Stimulated activated CD8-positive, alpha-beta memory T cell treated with anti-CD3 and anti-CD28 coated beads, Interleukin-2, amount 100 ng/mL, for 1 hour (primary cell): ENCODE measurements at places on chromosomes 4 and X.

DNA sequence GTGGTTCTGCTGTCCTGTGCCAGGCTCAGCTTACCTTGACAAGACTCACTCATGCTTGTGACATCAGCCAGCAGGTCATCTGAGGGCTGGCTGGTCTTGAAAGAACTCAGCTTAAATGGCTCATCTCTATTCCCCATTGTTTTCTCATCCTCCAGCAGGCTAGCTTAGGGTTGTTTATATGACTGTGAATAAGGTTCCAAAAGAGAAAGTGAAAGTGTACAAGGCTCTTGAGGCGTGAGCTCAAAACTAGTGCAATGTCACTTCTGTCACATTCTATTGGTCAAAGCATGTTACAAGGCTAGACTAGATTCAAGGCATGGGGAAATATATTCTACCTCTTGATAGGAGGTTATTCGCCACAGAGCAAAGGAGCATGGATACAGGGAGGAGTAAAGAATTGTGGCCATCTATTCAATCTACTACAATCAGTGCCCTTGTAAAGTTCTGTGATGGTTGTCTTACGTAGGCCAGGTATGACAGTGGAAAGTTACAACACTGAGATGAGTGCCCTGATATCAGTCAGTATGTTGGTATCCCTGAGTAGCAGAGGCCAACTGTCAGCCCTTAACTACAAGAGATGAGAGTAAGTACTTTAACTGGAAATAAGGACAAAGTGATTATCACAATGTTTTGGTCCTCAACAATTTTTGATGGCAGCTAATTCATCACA, 19.8 kb upstream of the TMLHE start:
- DNase-seq = no peak

- DNase-seq = no peak
Observed at GRCh38 chr4:10577508-10578426, 106.8 kb downstream of the CLNK start.

- DNase-seq = no peak
Observed at GRCh38 chrX:77962068-77962902, 7.2 kb downstream of the PGAM4 start.

DNA sequence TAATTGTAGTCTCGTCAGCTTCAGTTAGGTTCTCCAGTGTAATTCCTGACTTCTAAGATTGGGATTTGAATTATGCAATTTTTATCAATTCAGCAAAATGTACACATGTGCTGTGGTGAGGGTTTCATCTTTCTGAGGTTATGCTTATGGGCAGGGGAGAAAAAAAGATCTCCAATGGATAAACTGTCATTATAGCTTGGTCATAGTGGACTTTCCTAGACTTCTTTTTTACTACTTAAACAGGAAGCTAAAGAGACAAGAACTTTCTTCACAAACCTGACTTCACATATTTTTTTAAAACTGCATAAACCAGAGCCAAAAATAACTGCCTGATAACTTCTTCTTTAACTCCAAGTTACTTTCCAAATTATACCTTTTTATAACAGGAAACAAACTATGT, 21.7 kb upstream of the SPP1 start:
- no peak for DNase-seq

GRCh38 chr4:158621729-158622128, 50.0 kb downstream of the C4orf46 start:
- no peak for DNase-seq

- no peak for DNase-seq
Observed at GRCh38 chrX:105468741-105469140, 248.2 kb upstream of the TEX13A start.
